ENCODE measurements at places on chromosomes 3 and 15.
A peak's percentile ranks its signal among the peaks of the same experiment; 100 is the strongest.

DNA sequence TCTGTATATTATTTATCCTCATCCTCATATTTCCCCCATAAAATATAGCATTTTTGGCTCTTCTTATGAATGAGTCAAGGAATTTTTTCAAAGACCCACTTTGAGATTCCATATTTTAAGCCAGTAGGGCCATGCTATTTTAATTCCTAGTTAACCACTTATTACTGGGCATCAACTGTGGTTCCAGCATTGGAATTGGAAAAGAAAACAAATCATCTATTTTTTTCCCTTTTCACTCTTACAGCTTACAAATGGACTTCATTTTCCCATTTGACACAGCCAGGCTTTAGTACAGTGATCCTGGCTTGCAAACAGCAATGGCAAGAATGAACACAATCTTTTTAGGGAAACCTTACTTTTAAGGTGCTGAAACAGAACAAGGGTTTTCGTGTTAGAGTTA, 19.4 kb upstream of the PLCL2 start:
- no peaks in the 10 kb centered on the region for H3K4me1 ChIP-seq
- H3K27ac ChIP-seq: no peak overlapping the region
- no peaks in the 10 kb centered on the region for H3K27me3 ChIP-seq
- no peak for DNase-seq
- no peaks in the 10 kb centered on the region for H3K36me3 ChIP-seq

GRCh38 chr15:88476635-88477060, 9.1 kb downstream of the MRPS11 start:
- no peaks in the 10 kb centered on the region for H3K36me3 ChIP-seq
- no peaks in the 10 kb centered on the region for H3K4me1 ChIP-seq
- peak; percentile 33 for DNase-seq

GRCh38 chr3:141275032-141275422, 43.4 kb downstream of the PXYLP1 start:
- H3K27ac ChIP-seq: no peak overlapping the region
- no peak for DNase-seq
- H3K27me3 ChIP-seq: no peaks in the 10 kb centered on the region
- H3K4me1 ChIP-seq: peaks cover 6% of the 10 kb centered on the region

DNA sequence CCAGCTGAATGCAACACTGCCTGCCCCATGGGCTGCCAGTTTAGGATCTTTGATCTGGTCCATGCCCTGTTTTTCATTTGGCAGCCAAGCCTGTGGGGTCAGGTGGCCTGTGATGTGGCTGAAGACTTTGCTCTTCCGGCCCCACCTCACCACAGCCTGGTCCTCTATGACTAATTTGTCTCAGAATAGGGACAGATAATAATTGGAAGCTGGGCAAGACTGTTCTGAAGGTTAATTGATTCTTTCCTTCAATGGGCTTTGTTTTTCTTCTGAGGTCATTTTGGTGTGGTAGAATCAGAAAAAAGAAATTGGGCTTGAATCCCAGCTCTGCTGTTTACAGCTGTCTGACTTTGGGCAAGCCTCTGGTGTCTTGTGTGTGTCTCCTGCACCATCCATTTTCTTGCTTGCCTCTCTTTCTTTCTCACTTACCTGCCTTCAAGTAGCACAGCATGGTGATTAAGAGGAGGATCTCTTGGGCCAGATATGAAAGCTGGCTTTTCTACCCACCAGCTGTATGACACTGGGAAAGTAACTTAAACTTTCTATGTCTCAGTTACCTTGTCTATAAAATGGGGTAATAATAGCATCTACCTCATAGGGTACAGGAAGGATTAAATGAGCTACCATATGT, 24.2 kb downstream of the ABHD2 start:
- H3K36me3 ChIP-seq: no peaks in the 10 kb centered on the region
- H3K27me3 ChIP-seq: no peaks in the 10 kb centered on the region
- H3K4me1 ChIP-seq: peaks cover 98% of the 10 kb centered on the region
- peak; percentile 51 for DNase-seq
- no peak overlapping the region for H3K4me3 ChIP-seq

DNA sequence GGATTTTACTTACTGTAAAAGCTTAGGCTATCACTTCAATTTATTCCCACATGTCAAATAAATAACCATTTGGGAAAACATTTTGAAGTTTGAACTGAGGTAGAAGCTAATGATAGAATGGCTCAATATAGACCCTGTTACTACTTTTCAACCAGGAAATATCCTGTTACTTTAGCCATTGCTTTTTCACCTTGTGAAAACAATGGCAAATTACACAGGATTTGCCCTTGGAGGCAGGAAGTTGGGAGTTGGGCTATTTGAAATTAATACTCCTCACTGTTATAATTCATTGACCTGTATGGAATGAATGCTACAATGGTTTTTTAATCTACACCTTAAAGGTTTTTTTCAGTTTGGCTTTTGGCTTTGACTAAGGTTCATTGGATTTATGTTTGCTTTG, 98.1 kb upstream of the UBE2E2 start:
- H3K36me3 ChIP-seq: no peaks in the 10 kb centered on the region
- no peaks in the 10 kb centered on the region for H3K4me1 ChIP-seq
- no peak for DNase-seq
- H3K27ac ChIP-seq: no peak overlapping the region

- no peak overlapping the region for H3K4me3 ChIP-seq
- no peaks in the 10 kb centered on the region for H3K27me3 ChIP-seq
- no peak for DNase-seq
- H3K27ac ChIP-seq: no peak overlapping the region
- no peaks in the 10 kb centered on the region for H3K36me3 ChIP-seq
Observed at GRCh38 chr3:103787164-103787871, 1352.5 kb downstream of the ZPLD1 start.

GRCh38 chr15:57866149-57866736, 159.7 kb downstream of the POLR2M start:
- H3K4me1 ChIP-seq: no peaks in the 10 kb centered on the region
- H3K36me3 ChIP-seq: no peaks in the 10 kb centered on the region
- no peak overlapping the region for H3K4me3 ChIP-seq
- H3K27ac ChIP-seq: no peak overlapping the region
- H3K27me3 ChIP-seq: no peaks in the 10 kb centered on the region

DNA sequence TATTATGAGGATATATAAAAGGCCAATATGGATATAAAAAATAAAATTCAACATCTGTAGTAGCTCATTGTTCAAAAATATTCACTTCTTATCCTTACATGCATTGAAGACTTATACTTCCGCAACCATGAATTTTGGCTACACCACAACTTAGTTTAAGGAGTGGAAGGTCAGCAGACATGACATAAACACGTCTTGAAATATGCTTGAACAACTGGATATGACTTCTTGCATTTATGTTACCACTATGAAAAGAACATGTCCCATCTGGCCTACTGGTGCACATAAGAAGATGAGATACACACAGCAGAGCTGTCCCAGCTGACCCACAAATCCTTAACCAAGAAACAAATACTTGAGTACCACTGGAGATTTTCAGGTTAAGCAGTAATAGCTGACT, 52.1 kb downstream of the MYO9A start:
- no peak overlapping the region for H3K4me3 ChIP-seq
- no peaks in the 10 kb centered on the region for H3K27me3 ChIP-seq
- DNase-seq: no peak
- peaks cover 3% of the 10 kb centered on the region for H3K4me1 ChIP-seq
- H3K36me3 ChIP-seq: no peaks in the 10 kb centered on the region
- no peak overlapping the region for H3K27ac ChIP-seq

- H3K36me3 ChIP-seq: no peaks in the 10 kb centered on the region
- no peak overlapping the region for H3K27ac ChIP-seq
- no peak for DNase-seq
- no peak overlapping the region for H3K4me3 ChIP-seq
- H3K27me3 ChIP-seq: no peaks in the 10 kb centered on the region
Observed at GRCh38 chr15:23411841-23412240, 35.2 kb downstream of the GOLGA6L2 start.

GRCh38 chr15:93244696-93245660, 156.0 kb upstream of the RGMA start:
- DNase-seq: no peak
- H3K4me1 ChIP-seq: no peaks in the 10 kb centered on the region
- H3K4me3 ChIP-seq: no peak overlapping the region
- H3K27ac ChIP-seq: no peak overlapping the region
- peaks cover 2% of the 10 kb centered on the region for H3K27me3 ChIP-seq

- H3K27ac ChIP-seq: no peak overlapping the region
- no peak overlapping the region for H3K4me3 ChIP-seq
- H3K4me1 ChIP-seq: no peaks in the 10 kb centered on the region
- H3K27me3 ChIP-seq: no peaks in the 10 kb centered on the region
- no peak for DNase-seq
Observed at GRCh38 chr3:131917006-131917405, 117.8 kb downstream of the CPNE4 start.

DNA sequence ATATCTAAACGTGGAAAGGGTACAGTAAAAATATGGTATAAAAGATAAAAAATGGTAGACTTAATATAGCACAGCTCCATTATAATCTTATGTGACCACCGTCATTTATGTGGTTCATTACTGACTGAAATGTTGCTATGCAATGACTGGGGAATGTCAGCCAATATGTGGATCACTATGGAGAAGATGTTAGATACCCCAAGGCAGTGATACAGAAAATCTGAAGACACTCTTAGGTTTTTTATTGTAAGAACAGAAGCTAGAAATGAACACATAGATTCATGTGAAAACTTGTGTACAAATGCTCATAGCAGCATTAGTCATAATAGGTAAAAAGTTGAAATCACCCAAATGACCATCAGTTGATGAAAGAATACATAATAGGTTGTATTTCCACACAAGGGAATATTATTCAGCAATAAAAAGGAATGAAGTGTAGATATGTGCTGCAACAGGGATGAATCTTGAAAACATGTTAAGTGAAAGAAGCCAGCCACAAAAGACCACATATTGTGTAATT, 18.4 kb downstream of the MEF2A start:
- H3K27ac ChIP-seq: no peak overlapping the region
- DNase-seq: no peak
- no peaks in the 10 kb centered on the region for H3K27me3 ChIP-seq
- H3K4me1 ChIP-seq: peaks cover 8% of the 10 kb centered on the region
- H3K36me3 ChIP-seq: no peaks in the 10 kb centered on the region

DNA sequence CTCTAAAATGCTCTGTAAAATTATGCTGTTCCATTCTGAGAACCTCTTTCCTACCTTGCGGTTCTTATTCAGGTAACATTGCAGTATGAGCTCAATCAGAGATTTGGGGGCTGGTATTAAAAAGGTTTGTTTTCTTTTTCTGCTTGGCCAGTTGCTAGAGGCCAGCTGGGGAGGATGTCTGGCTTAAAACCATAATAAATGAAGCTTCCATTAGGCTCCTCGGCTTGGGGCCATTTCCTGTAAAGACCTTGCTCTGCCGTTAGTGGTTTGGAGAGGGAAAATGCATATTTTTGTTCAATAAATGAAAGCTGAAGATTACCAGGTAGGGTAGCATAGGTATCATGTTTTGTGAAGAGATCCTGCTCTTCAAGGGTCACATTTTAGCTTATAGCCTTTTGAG, 55.2 kb downstream of the MCTP2 start:
- H3K4me1 ChIP-seq: no peaks in the 10 kb centered on the region
- H3K27me3 ChIP-seq: no peaks in the 10 kb centered on the region
- H3K4me3 ChIP-seq: no peak overlapping the region
- DNase-seq: no peak

GRCh38 chr3:45895686-45896468, 9.5 kb downstream of the CCR9 start:
- no peak for DNase-seq
- H3K27ac ChIP-seq: no peak overlapping the region
- no peak overlapping the region for H3K4me3 ChIP-seq
- no peaks in the 10 kb centered on the region for H3K4me1 ChIP-seq
- H3K36me3 ChIP-seq: no peaks in the 10 kb centered on the region
- no peaks in the 10 kb centered on the region for H3K27me3 ChIP-seq

DNA sequence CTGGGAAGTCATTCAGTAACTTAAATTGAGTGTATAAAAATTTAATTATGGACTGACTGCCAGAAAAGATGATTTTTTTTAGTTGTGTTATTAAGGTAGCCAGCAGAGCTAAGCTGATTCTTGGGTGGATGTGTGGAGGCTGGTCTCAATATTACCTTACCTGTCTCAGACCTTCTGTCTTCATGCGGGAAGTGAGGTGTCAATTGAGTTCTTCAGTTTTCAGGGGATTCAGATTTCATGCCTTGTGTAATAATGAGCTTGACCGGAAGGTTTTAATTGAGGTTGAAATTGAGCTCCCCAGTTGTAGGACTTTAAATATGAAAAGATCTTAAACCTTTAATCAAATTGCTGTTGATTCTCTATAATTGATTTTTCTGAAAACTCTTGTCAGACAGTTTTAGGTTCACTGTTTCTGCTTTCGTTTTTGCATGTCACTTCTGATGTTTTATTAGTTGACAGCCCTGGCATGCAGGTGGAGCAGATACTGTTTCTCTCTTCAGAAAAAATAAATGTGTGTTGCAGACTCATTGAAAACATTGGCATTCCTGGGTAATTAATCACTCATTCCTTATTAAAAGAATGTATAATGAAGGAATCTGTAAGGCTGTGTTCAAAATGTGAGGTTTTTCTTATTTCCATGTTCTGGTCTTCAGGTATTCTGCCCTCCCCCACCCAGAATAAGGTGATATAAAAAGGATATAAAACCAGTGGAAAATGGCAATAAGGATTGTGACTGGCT, 54.5 kb downstream of the PSMD6 start:
- H3K27ac ChIP-seq: no peak overlapping the region
- H3K36me3 ChIP-seq: no peaks in the 10 kb centered on the region
- H3K27me3 ChIP-seq: no peaks in the 10 kb centered on the region
- DNase-seq: no peak
- peaks cover 77% of the 10 kb centered on the region for H3K4me1 ChIP-seq

DNA sequence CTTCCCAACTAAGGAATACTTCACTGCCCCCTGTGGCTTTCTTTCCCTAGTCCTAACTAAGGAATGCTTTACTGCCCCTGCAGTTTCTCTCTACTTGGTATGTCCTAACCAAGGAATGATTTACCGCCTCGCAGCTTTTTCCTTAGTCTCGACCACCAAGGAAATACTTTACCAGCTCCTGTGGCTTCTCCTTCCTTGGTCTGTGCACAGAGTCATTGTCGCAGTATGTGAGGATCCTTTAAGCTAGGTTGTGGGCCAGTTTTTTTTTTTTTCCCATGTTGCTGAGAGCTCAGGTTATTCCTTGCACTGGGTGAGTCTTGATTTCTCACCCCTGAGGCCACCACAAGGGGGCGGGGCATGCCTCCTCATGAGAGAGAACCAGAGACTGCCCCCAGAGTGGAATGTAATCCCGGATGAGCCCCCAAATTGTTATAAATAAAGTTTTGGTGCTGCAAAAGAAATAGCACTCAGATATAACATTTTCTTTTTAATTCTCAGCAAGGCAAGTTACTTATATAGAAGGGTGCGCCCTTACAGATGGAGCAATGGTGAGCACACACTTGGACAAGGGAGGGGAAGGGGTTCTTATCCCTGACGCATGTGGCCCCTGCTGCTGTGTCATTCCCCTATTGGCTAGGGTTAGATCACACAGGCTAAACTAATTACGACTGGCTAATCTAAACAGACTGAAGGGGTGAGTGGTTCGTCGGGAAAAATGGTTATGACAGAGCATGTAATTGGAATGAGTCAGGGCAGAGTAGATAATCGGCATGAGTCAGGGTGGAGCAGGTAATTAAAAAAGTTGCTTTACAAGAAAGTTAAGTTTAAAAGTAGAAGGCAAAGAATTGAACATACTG, 27.0 kb downstream of the NDUFB4 start:
- no peaks in the 10 kb centered on the region for H3K4me1 ChIP-seq
- H3K27ac ChIP-seq: no peak overlapping the region
- DNase-seq: no peak
- no peaks in the 10 kb centered on the region for H3K36me3 ChIP-seq
- no peak overlapping the region for H3K4me3 ChIP-seq

- no peak overlapping the region for H3K27ac ChIP-seq
- DNase-seq: no peak
- H3K27me3 ChIP-seq: no peaks in the 10 kb centered on the region
- no peak overlapping the region for H3K4me3 ChIP-seq
- H3K36me3 ChIP-seq: no peaks in the 10 kb centered on the region
Observed at GRCh38 chr15:57038496-57038895, 120.1 kb downstream of the TCF12 start.
